ENCODE measurements at places on chromosomes 6 and 20.

- no peak for DNase-seq
These were observed 9.0 kb downstream of the EXOC2 start for GRCh38 chr6:683742-684440.

- peak; percentile 17 for DNase-seq
These were observed 11.0 kb upstream of the COL10A1 start for GRCh38 chr6:116136933-116137340.

DNA sequence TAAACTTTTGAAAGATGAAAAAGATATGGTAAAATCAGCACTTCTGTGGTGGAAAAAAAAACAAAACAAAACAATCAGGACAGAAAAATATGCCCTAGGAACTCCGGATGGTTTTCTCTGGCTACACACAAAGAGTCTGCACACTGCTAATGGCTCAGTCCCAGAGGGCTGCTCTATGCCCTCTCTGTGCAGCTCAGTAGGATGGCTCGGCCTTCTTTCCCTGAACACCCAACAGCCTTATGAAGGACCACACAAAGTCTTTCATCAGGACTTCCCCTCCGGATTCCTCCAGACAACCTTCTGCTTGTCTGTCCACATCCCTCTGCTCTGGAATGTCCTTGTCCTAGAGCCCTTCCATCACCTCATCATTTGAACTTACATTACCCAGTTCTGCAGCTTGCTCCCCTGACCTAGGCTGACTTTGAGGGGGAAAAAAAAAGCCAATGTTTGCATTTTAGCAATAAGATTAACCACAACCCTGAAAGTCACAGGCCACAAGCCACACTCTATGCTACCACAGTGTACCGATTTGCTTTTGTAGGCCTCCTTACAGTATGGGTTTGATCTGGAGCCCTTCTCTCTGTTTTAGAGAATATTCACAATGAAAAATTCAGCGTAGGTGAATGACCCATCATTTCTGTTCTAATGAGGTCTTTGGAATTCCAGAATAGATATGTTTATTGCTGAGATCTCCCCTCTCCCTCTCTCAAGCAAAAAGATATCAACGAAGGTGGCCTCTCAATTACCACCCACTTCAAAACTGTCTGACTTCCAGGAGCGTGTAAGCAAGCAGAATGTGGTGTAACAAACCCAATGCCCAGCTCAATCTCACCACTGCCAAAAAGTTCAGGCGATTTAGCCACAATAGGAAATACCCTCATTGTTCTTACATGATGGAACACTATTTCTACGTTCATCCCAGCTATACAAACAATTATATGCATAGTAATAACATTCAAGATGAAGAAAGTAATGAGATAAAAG, 164.0 kb downstream of the GMDS start:
- DNase-seq, result peak; percentile 24

DNA sequence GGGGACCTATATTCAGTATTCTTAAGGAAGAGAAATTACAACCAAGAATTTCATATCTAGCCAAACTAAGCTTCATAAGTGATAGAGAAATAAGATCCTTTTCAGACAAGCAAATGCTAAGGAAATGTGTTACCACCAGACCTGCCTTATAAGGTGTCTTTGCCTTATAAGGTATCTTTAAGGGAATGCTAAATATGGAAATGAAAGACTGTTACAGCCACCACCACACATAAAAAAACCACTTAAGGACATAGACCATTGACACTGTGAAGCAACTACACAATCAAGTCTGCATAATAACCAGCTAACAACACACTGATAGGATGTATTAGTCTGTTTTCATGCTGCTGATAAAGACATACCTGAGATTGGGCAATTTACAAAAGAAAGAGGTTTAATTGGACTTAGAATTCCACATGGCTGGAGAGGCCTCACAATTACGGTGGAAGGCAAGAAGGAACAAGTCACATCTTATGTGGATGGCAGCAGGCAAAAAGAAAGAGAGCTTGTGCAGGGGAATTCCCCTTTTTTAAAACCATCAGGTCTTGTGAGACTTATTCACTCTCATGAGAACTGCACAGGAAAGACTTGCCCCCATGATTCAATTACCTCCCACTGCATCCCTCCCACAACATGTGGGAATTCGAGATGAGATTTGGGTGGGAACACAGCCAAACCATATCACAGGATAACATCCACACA, 119.2 kb upstream of the LAMA2 start:
- DNase-seq, result no peak

- no peak for DNase-seq
These were observed 25.0 kb downstream of the HEBP2 start for GRCh38 chr6:138428944-138429598.

DNA sequence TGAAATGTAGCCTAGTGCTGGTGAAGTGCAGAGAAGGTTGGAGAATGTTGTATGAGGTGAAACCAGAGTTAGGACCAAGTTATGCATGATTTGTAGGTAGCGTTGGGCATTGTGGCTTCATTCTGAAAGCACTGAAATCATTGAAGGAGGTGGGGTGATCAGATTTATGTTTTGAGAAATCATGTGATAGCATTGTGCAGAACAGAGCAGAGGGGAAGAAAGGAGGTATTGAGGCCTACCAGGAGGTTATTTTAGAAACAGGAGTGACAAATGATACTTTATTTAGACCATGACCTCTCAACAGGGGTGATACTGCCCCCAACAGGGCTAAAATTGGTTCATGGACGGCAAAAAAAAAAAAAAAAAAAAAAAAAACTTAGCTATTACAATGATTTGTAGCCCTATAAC, 15.6 kb upstream of the HMGN3 start:
- no peak for DNase-seq

DNA sequence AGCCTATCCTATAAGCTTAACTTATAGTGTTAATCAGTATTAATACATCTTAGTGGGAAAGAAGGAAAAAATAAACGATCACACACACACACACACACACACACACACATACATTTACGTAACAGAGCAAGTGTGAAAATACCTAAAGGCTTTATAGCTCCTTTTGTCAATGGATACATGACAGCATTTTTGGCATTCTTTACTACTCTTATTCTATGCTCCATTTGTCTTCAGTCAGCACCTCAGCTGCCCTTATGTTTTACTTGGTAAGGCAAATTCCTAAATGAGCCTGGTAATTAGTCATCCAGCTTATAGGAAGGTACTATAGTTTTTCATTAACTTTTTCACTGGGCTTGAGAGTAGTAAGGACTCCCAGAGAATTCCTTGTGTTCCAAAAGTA, 25.1 kb upstream of the SLC17A3 start:
- DNase-seq, result no peak

DNA sequence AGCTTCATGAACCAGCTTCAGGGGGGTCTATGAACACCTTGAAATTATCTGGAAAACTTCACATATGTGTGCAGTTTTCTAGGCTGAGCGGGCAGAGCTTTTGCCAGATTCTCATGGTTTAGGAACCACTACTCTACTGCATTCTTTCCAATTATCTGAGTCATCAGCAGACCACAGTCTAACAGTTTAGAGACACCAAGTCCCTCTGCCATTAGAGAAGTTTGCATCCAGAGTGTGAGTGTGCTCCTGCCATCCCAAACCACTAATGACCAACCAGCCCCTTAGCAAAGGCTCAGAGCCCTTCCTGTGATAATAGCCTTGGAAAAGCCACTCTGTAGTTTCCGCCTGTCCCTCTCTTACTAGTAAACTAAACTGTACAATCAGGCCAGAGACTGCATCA, 96.8 kb downstream of the PHACTR1 start:
- no peak for DNase-seq

- DNase-seq, result peak; percentile 4
These were observed 333.8 kb downstream of the PKHD1 start for GRCh38 chr6:51753635-51754034.

- no peak for DNase-seq
These were observed 9.1 kb downstream of the PRND start for GRCh38 chr20:4730780-4731179.

DNA sequence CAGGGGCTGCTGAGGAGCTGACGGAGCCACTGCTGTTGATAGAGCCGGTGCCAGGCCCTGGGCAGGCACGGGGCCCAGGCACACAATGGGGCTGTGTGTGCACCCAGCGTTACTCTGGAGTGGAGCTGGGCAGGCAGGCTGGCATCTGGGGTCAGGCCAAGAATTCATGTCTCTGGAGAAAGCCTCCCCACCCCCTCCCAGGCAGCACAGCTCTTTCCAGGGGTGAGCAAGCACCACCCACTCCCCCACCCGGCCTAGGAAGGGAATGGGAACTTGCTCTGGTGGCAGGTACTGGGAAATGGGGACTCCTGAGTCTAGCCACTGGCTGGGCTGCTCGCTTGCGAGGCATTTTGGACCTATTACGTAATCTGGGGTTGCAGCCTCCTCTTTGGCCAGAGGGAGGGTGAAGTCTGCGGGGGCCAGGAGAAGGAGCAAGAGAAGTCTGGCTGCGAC, 22.7 kb downstream of the TFEB start:
- DNase-seq, result no peak

GRCh38 chr20:40176098-40176841, 512.8 kb downstream of the MAFB start:
- no peak for DNase-seq

- no peak for DNase-seq
These were observed 27.9 kb downstream of the B4GALT5 start for GRCh38 chr20:49685809-49686208.

DNA sequence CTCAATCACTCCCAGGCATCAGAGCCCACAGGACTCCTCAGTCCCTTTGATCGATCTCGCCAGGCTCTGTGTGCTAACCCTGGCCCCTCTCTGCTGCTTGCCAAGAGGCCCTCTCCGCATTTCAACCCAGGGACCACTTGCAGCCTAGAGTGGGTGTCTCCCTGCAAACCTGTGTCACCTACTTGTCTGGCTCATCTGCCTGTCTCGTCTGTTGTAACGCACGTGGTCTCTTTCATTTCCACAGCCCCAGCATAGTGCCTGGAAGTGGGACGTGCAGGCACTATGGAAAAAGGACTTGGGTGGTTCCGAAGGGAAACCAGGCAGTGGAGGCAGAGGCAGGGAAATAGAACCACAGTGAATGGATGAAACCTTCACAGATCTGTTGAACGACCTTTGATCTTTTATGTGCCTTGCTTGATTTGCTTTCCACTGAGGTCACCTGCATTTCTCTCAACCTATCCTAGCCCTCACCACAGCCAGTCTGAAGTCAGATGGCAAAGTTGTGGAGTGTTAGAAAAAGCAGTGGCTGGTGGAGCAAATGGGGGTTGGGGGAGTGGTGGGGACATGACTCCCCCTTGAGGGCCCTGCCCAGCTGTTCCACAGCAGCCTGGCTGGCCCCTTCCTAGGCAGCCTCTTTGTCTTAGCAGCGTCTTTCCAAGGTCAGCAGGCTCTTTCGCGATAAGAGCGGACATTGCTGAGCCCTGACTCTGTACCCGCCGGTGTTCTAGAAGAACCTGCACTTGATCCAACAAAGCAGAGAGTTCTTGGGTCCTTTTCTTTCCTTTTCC, 55.8 kb upstream of the TAGAP start:
- DNase-seq, result no peak

GRCh38 chr6:100633096-100633777, 168.5 kb upstream of the SIM1 start:
- DNase-seq, result no peak

- DNase-seq, result no peak
These were observed 71.0 kb downstream of the EDN1 start for GRCh38 chr6:12361042-12361765.

GRCh38 chr20:16505894-16506293, 67.4 kb downstream of the KIF16B start:
- DNase-seq, result no peak

GRCh38 chr20:57403216-57403615, 12.0 kb downstream of the RBM38 start:
- no peak for DNase-seq

GRCh38 chr6:104306211-104306610, 553.5 kb downstream of the HACE1 start:
- no peak for DNase-seq

DNA sequence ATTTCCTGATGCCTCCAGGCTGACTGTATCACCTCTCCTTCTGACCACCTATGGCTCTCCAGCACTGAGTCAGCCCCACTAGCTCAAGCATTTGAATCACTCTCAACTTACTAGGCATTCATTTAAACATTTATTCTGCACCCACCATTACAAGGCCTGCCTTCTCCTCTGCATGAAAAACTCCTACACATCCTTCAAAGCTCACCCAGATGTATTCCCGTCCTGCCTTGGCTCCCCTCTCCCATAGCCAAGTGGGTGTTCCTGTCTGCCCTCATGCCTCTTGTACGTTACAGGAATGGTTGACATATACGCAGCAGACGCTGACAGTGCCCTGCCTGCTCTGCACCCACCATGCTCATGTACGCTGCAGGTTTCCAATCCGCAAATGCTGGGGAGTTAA, 21.6 kb downstream of the KCNK17 start:
- no peak for DNase-seq

GRCh38 chr6:37317312-37318038, 36.3 kb upstream of the RNF8 start:
- no peak for DNase-seq

DNA sequence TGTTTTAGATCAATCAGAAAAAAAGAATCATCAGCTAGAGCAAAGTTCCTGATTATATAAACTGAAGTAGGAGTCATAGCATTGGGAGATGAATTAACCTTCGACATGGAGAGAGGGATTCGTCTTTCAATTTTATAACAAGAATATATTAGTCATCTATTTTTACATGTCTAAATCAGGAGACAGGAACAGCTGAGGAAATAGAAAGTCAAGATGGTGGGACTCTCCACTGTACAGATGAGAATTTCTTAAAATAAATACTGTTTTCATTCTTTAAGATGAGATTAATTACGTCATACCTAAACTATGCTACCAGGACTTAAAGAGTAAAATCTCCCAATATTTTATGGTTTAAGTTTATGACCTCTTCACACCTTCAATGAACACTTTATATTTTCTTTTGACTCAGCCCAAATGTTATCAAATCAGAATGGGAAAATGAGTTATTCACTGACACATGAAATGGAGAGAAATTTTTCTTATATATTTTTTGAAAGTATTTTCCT, 1137.7 kb downstream of the EPHA7 start:
- no peak for DNase-seq

DNA sequence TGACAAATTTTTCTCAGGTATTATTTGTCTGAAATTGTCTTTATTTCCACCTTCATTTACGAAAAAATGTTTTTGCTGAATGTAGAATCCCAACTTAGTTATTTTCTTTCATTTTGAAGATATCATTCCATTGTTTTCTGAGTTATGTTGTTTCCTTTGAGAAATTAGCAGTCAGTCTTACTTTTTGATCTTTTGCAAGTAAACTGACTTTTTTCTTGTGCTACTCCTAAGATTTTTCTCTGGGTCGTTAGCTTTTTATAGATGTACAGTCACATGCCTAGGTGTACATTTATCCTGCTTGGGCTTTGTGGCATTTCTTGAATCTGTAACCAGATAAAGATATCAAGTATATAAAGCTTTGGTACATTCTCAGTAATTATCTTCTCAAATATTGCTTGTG, 29.6 kb upstream of the ASIP start:
- no peak for DNase-seq

DNA sequence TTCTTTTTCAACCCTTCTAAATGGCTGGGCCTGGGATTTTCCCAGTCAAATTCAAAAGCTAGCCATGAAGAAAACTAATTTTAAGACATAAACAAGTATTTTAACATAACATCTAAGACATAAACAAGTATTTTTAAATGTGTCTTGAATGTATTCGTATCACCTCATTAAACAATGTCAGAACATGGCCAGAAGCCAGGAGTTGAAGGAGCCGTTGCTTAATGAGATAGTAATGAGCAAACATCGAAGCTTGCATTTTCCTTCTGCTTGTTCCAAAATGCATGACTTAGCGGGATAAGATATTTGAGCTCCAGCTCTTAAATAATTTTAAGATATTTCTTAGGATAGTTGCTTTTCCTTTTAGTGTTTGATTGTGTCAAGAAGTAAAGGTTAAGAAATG, 4.2 kb upstream of the RNF182 start:
- DNase-seq, result no peak

Data from activated CD4-positive, alpha-beta T cell treated with anti-CD3 and anti-CD28 coated beads, Interleukin-2, amount 50 U/mL, for 48 hours (primary cell).